ENCODE measurements at places on chromosomes 13 and 19. TPM values are rescaled to one million over a fixed set of nuclear protein-coding genes. Genes with fewer than 3 reads are reported as not detected.

Gene PNMA8A
- total RNA-seq = 14.9 TPM

Gene ASF1B
- total RNA-seq = 66.6 TPM

Gene FBXO17
- total RNA-seq = 25.0 TPM

Gene ZNF91
- 4.3 TPM for total RNA-seq

Gene PSG2
- total RNA-seq = not detected

DNA sequence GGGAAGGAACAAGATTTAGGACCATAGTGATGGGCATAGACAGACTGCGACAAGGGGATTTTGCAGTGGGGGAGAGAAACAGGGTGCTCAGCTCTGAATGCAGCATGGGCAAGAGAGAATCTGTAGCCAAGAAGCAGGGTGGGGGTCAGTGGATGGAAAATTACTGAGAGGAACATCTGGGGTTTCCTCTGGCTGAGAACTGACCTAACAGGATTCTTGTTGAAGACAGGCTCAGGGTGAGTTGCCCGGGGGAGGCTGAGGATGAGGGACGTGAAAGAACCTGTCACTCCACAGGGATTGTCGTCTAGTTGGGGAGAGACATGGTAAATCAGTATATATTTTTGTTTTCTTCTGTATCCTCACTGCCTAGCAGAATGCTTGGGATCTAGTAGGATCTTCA, 118.7 kb upstream of the PEG3 start:
- DNase-seq = no peak
- no peaks in the 10 kb centered on the region for H3K27me3 ChIP-seq
- H3K27ac ChIP-seq = no peak overlapping the region
- no peaks in the 10 kb centered on the region for H3K36me3 ChIP-seq
- no peaks in the 10 kb centered on the region for H3K4me1 ChIP-seq

DNA sequence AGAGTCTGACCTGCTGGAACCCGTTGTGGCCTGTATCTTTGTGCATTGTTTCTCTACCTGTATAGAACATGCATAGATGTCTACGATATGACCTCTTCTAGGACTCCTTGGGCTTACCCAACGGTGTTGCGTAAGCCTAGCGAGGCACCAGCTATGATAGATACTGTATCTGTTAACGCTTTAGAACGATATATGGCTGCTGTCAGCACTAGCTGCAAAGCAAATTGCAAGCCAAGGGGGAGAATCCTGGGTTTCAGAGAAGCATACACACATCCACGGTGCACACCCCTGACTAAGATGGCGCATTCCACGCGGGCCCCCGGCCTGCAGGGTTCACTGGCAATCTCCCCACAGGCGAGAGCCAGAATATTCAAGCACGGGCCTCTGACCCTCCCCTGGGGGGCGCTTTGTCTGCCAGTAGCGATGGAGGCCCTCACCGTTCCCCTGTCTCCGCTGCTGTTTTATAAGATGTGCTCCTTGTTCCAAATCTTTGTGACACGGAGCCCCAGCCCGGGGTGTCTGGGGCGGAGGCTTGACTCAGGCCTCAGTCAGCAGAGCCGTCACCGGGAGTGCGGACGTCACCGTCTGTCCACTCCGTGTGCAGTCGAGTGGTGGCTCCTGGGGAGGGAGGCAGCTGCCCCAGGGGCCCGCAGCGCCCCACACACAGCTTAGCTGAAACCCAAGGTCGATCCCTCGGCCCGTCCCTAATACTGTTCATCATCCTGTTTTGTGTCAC, 12.9 kb upstream of the RPS15 start:
- peaks cover 98% of the 10 kb centered on the region for H3K36me3 ChIP-seq
- DNase-seq = no peak
- H3K27ac ChIP-seq = no peak overlapping the region
- H3K4me3 ChIP-seq = no peak overlapping the region
- peaks cover 55% of the 10 kb centered on the region for H3K4me1 ChIP-seq

DNA sequence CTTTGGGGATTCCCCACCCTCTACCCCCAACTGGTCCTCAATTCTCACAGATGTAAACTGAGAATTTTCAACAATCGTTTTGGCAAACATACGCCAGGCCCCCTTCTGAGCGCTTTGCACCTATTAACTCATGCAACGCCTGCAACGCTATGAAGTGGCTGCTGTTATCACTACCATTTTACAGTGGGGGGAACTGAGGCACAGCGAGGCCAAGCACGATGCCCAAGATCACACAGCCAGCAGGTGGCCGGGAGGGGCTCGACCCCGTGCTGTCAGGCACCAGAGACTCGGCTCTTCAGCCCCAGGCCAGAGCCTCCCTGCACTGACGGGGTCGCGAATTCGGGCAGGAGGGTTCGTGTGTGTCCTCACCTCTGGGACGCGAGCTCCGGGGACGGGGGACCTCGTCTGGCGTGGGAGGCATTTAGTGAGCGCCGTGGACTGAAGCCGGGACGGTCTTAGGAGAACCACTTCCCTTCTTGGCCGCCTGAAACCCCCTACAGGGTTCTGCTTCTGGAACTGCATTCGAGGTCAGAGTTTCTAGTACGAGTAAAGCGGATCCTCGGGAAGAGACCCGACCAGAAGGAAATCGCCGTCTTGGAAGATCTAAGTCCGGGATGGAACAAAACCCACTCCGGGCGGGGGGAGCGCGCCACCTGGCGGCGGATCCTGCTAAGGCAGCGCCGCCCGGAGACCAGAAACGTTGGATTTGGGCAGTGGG, 21.0 kb downstream of the ZNF114 start:
- H3K36me3 ChIP-seq = no peaks in the 10 kb centered on the region
- peaks cover 6% of the 10 kb centered on the region for H3K27me3 ChIP-seq

DNA sequence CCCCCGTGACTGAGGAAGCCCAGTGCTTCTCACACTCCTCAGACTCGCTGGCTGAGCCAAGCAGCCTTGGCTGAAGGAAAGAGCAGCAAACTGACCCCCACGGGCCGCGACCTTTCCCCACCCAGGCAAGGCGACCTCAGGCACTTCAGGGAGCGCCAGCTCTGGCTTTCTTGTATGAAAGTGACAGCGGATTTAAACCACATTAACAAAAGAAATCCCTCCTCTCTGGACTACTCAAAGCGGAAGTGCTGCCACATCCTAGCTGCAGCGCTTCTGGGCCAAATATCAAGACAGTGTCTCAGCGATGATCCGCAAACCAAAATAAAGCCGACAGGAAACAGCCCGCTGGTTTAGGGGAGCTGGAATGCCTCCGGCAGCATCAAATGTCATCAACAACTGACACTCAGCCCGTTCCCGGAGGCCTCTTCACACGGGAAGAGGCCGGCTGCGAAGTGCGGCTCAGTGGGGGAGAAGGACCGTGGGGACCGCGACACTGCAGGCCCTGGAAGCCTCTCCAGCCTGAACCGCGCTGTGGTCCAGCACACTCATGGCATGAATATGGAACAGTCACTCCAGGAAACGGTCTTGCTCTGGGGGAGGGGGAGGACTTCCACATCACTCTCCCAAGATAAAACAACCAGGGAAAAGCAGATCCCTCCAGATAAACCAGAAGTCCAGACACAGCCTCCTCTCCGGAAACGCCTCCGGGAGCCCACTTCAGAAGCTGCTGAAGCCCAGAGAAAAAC, 1.4 kb downstream of the RASA3 start:
- H3K27ac ChIP-seq = peak overlapping the region; percentile 80
- peaks cover 72% of the 10 kb centered on the region for H3K4me1 ChIP-seq
- H3K4me3 ChIP-seq = peak overlapping the region; percentile 65
- peak; percentile 29 for DNase-seq
- H3K27me3 ChIP-seq = no peaks in the 10 kb centered on the region

DNA sequence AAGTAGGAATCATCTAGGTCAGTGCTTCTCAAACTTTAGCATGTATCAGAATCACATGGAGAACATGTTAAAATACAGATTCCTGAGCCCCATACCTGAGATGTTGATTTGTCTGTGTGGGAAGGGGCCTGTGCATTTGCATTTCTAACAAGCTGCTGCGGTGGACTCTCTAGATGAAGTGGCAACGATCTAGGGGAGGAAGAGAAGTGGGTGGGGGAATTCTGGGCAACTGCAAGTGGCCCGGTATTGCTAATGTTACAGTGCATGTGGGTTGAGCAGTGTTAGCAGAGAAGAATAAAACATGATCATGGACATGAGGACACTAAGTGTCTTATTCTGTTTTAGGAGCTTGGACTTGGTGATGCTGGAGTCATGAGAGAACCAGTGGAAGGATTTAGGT, 329.0 kb downstream of the OLFM4 start:
- H3K27me3 ChIP-seq = no peaks in the 10 kb centered on the region
- H3K4me1 ChIP-seq = no peaks in the 10 kb centered on the region
- H3K27ac ChIP-seq = no peak overlapping the region
- H3K36me3 ChIP-seq = no peaks in the 10 kb centered on the region
- DNase-seq = no peak

DNA sequence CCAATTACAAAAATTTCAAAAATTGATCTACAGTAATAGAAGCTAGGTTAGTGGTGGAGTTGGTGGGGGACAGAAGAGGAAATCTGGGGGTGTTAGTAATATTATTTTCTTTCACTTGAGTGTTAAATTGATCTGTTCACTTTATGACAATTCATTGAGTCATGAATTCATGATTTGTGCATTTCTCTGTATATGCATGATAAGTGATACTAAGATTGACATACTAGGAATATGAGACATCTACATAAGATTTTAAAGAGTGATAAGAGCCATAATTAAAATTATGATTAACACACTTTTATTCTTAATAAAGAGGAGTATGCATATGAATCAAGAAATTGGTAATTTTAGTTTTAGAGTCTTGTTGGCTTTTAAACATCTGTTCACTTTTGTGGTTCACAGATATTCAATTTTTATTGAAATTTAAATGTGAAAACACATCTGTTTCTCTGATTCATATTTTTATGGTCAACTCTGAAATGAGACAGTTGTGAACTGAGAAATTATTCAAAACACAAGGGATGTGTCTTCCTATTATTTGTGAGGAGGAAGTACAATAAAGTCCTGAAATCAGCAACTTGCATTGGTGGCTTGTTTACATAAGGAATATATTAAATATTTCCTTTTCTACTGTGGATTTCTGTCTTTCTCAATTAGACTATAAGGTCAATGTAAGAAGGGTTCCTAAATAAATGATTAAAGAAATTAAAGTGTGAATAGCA, 196.5 kb downstream of the ITGBL1 start:
- H3K4me3 ChIP-seq = no peak overlapping the region
- H3K4me1 ChIP-seq = no peaks in the 10 kb centered on the region
- no peak for DNase-seq
- H3K27ac ChIP-seq = no peak overlapping the region

DNA sequence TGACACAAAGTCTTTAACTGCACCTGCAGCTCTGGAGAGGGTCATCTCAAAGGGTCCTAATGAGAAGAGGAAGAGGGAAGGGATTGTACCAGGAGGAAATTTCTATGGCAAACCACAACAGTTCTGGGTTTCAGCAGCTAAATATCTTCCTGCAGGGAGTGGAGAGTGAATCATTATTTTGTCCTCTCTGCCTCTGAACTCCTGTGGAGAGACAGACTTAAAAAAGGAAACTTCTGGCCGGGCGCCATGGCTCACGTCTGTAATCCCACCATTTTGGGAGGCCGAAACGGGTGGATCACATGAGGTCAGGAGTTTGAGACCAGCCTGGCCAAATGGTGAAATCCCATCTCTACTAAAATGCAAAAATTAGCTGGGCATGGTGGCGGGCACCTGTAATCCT, 16.9 kb upstream of the C1QTNF9 start:
- H3K4me3 ChIP-seq = no peak overlapping the region
- peaks cover 12% of the 10 kb centered on the region for H3K27me3 ChIP-seq
- H3K36me3 ChIP-seq = no peaks in the 10 kb centered on the region
- H3K4me1 ChIP-seq = no peaks in the 10 kb centered on the region

- peak overlapping the region; percentile 48 for H3K4me3 ChIP-seq
- no peaks in the 10 kb centered on the region for H3K27me3 ChIP-seq
- H3K4me1 ChIP-seq = peaks cover 27% of the 10 kb centered on the region
- peak; percentile 55 for DNase-seq
- H3K36me3 ChIP-seq = no peaks in the 10 kb centered on the region
These were observed 18.5 kb downstream of the MAN2B1 start for GRCh38 chr19:12648088-12648487.

GRCh38 chr19:572743-573518, 535 bp downstream of the BSG start:
- DNase-seq = peak; percentile 27
- H3K4me3 ChIP-seq = peak overlapping the region; percentile 99
- peaks cover 27% of the 10 kb centered on the region for H3K36me3 ChIP-seq
- H3K27me3 ChIP-seq = no peaks in the 10 kb centered on the region
- peaks cover 28% of the 10 kb centered on the region for H3K4me1 ChIP-seq

GRCh38 chr19:8155318-8155717, 5.9 kb upstream of the FBN3 start:
- DNase-seq = no peak
- H3K27ac ChIP-seq = no peak overlapping the region
- peaks cover 4% of the 10 kb centered on the region for H3K4me1 ChIP-seq
- peaks cover 8% of the 10 kb centered on the region for H3K27me3 ChIP-seq
- no peak overlapping the region for H3K4me3 ChIP-seq
- H3K36me3 ChIP-seq = no peaks in the 10 kb centered on the region

Measured in K562 (cell line).